ENCODE measurements at places on chromosomes 12 and 14.

- DNase-seq, result no peak
Observed at GRCh38 chr12:72502546-72502945, 230.4 kb downstream of the TRHDE start.

DNA sequence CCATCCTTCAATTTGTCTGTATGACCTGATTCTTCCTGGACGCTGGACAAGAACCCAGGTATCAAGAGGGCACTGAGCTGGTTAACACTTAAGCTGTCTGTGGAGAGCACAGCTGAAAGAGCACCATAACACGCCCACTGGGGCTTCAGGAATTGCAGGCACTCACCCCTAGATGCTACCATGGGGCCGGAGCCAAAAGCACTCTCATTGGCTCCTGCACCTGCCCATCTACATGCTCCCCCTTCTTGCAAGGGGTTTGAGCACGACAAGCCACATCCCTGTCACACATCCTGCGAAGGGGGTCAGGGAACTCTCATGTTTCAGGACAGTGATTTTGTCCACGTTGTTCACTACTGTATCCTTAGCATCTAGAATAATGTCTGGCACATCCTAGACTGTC lies 35.1 kb upstream of the TBC1D15 start:
- no peak for DNase-seq

GRCh38 chr12:31589598-31589903 lies 1.4 kb downstream of the DENND5B start:
- DNase-seq, result no peak

DNA sequence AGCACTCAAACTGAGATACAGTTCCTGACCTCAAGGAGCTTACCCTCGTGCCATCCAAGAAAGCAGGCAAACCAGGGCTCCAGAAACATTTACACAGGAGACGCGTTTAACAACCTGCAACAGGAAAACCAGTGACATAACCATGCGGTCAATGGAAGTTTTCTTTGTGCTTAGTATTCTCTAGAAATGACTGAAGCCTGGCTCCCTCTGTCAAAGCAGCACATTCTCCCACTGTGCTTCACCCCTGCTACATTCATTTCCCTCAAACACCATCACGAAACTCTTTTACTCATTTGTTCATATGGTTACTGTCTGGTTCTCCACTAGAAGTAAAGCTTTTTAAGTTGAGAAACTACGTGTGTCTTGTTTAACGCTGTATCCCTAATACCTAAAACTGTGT lies 161.3 kb upstream of the CCND2 start:
- no peak for DNase-seq

- no peak for DNase-seq
Observed at GRCh38 chr12:102760322-102760721, 156.7 kb downstream of the PAH start.

- no peak for DNase-seq
Observed at GRCh38 chr14:51727526-51727925, 75.8 kb downstream of the FRMD6 start.
